Cardiac atrium fibroblast (primary cell): ENCODE measurements at places on chromosomes 13 and 19. TPM values are rescaled to one million over a fixed set of nuclear protein-coding genes. Genes with fewer than 3 reads are reported as not detected.

The ATP8A2 gene
- total RNA-seq = 0.36 TPM in 1 of 2 replicates, not detected in the other

The ZNF132 gene
- 3.8 and 3.9 TPM in 2 replicates for total RNA-seq

The HSPB6 gene
- 11.5 and 35.0 TPM in 2 replicates for total RNA-seq

The CBY2 gene
- total RNA-seq = not detected in 2 replicates

The ZNF135 gene
- total RNA-seq = 2.7 and 2.9 TPM in 2 replicates

The MYH14 gene
- 0.49 TPM in 1 of 2 replicates, not detected in the other for total RNA-seq

The CEACAM20 gene
- total RNA-seq = not detected in 2 replicates
